ENCODE measurements at places on chromosomes 2 and 18.

GRCh38 chr2:53485021-53485728, 282.4 kb upstream of the CHAC2 start:
- no peak for DNase-seq

GRCh38 chr2:111954602-111955332, 56.4 kb downstream of the MERTK start:
- DNase-seq: no peak

DNA sequence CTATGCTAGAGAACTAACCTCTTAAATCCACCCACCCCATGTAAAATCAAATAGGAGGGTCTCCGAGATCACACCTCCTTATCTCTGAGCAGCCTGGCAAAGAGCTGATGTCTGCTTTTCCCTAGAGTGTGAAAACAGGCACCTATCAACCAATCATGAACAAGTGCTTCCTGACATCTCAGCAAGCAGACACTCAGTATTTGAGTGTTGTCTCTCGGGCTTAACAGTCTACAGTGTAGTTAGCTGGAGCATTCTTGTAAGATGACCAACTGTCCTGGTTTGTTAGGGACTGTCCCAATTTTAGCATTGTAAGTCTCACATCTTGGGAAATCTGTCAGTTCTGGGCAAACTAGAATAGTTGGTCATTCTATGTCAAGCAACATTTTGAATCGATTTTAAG, 26.4 kb downstream of the MARCHF4 start:
- no peak for DNase-seq

DNA sequence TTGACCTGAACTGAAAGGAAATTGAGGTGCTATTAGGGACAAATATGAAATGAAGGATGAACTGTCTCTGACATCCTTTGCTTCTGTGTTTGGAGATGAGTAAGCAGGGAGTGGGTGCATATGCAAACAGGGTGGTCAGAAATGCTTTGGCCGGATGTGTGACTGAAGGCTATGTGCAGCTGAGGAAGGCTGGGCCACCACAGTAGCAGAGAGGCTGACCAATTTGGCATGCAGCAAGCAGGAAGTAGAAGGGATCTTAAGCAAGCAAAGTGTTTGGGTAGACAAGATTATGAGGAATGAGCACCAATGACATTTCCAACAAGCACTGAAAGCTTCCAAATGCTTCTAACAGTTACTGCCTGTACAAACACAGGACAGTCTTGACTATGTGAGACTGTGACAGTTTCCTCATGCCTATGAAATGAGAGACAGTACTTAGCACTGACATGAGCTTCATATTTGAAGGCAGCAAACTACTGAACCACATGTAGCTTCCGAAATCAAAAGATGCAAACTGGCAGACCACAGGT, 3.3 kb upstream of the ACTR3 start:
- DNase-seq: no peak

DNA sequence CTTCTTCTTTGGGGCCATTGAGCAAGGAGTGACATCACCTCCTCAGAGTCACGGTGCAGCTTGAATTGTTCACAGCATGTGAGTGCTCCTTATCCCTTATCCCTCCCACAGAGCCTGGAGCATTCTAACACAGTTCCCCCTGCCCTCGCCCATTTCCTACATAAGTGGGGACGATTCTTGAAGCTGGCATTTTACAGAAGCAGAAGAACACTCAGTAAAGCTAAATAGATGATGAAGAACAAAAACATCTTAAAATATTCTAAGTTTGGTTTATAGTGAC, 135.8 kb upstream of the APCDD1 start:
- DNase-seq: no peak

DNA sequence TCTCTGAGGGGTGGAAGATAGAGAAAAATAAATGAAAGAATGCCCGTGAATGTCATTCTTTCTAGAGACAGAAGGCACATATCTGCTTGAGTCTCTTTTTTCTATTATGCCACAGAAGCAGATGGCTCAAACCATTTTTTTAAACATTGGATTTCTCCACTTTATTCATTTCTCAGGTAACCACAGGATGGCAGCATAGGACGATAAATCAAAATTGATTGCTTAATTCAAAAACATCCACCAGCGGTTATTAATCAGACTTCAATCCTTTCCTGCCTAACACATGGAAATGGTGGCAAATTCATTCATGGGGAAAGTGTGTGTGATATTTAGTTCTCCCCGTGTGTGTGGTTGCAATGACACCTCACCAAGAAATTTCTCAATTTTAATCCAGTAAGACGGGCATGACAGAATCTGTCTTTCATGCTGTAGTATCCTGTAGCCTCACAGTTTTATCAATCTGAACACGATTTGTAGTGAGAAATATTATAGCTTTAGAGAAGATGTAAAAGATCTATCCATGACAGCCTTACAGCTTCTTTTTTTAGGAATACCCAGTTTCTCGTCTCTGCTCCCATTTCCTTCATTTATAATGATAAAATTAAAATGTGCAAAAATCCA, 72.2 kb downstream of the DSC3 start:
- no peak for DNase-seq

DNA sequence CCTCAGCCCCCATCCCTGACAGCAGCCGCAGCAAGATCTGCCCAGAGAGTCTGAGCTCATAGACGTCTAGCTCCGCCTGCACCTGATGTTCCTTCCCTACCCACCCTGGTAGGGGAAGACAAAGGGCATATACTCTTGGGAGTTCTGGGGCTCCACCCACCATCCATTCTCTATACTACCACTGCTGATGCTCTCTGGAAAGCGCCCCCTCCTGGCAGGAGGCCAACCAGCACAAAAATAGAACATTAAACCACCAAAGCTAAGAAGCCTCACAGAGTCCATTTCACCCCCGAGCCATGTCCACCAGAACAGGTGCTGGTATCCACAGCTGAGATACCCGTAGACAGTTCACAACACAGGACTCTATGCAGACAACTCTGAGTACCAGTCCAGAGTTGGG, 662.6 kb upstream of the FAM98A start:
- no peak for DNase-seq

DNA sequence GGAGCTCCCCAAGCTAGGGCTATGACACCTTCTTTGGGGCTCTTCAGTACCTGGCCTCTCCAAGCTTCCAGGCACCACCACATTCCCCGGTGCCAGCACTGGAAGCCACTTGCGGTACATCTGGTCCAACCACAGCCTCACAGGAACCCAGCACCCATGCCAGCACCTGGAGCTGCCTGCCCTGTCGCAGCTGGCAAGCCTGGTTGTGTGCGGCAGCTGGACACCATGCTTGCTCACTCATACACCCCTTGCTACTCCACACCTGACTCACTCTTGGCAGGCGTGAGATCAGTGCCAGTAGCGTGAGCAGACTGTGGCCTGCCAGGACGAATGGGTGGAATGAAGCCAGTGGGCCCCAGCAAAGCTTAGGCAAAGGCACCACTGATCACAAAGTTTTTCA, 34.0 kb downstream of the LRRTM4 start:
- no peak for DNase-seq

- DNase-seq: peak; percentile 30
Observed at GRCh38 chr2:192029089-192029488, 165.6 kb downstream of the TMEFF2 start.

GRCh38 chr18:68494802-68495581, 219.9 kb downstream of the TMX3 start:
- no peak for DNase-seq

- no peak for DNase-seq
Observed at GRCh38 chr2:124001696-124002430, 23.2 kb upstream of the CNTNAP5 start.

DNA sequence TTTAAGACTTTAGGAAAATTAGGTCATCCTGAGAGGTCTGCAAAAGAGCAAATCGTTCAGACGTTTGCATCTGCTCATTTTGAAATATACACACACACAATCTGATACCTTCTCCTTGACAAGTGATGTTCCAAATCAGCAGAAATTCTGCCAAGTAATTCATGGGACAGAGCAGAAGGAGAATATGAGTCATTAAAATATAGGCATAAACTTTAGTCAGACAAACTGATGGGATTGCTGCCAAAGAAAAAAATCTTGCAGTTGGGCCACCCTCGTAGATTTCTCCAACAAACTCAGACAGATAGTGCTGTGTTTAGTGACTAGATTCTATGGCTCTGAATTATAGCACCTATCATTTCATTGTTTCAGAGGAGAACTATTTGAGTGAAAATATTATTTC, 336.3 kb downstream of the NYAP2 start:
- peak; percentile 48 for DNase-seq

- DNase-seq: no peak
Observed at GRCh38 chr2:205785507-205786260, 103.4 kb downstream of the NRP2 start.

GRCh38 chr2:70608373-70608772, 54.7 kb upstream of the TGFA start:
- no peak for DNase-seq

DNA sequence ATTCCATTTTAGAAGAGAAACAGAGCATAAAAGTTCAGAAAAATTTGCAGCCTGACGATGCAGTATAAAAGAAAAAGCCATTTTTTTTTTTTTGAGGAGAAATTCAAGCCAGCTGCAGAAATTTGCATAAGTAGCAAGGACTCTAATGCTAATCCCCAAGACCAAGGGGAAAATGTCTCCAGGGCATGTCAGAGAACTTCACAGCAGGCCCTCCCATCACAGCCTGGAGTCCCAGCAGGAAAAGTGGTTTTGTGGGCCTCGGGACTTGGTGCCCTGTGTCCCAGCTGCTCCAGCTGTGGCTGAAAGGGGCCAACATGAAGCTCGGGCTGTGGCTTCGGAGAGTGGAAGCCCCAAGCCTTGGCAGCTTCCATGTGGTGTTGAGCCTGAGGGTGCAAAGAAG, 325.3 kb upstream of the HNMT start:
- no peak for DNase-seq

All from keratinocyte (primary cell).